ENCODE measurements at places on chromosomes 12 and 14. TPM values are rescaled to one million over a fixed set of nuclear protein-coding genes. Genes with fewer than 3 reads are reported as not detected.

- H3K36me3 ChIP-seq: no peaks in the 10 kb centered on the region
- no peaks in the 10 kb centered on the region for H3K27me3 ChIP-seq
- no peak overlapping the region for H3K27ac ChIP-seq
- no peak overlapping the region for H3K4me3 ChIP-seq
- peak; percentile 79 for DNase-seq
Observed at GRCh38 chr14:63174760-63175191, 29.5 kb upstream of the RHOJ start.

SELPLG gene
- 0.97 TPM for total RNA-seq

FZD10 gene
- total RNA-seq: not detected

GRCh38 chr12:129332286-129332685, 479.0 kb downstream of the GLT1D1 start:
- no peaks in the 10 kb centered on the region for H3K27me3 ChIP-seq
- no peak for DNase-seq
- H3K4me3 ChIP-seq: no peak overlapping the region
- no peaks in the 10 kb centered on the region for H3K36me3 ChIP-seq
- H3K4me1 ChIP-seq: no peaks in the 10 kb centered on the region

GRCh38 chr12:123946152-123946515, 26.5 kb downstream of the CCDC92 start:
- no peak overlapping the region for H3K4me3 ChIP-seq
- H3K4me1 ChIP-seq: no peaks in the 10 kb centered on the region
- no peak for DNase-seq
- H3K36me3 ChIP-seq: no peaks in the 10 kb centered on the region

- no peaks in the 10 kb centered on the region for H3K27me3 ChIP-seq
- H3K4me1 ChIP-seq: no peaks in the 10 kb centered on the region
- DNase-seq: no peak
- H3K4me3 ChIP-seq: no peak overlapping the region
- H3K27ac ChIP-seq: no peak overlapping the region
- no peaks in the 10 kb centered on the region for H3K36me3 ChIP-seq
Observed at GRCh38 chr14:93085911-93086310, 29.8 kb downstream of the ITPK1 start.

DNA sequence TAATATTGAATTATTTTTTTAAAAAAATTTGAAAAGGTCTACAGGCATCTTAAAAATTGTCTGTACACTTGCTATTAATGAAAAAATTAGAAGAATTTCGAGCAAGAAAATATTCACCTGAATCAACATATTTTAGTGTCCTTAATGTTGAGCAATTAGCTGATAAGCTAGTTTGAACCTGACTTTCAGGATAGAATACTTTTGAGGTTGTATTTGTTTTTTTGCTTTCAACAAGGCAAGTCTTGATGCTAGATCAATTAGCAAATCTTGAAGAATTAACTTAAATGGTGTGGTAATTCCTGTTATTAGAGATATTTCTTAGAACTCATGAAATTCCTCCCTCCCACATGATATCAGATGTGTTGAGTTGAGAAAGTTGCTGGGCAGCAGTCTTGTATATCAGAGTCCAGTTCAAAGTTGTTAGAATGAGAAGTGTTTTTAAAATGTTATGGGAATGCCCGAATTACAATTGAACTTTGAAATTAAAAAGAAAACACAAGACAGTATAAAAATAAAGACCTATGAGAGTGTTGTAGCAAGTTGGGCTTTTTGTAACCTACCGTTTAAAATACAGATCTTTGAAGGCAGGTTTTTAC, 119.2 kb downstream of the TRMT5 start:
- peak overlapping the region; percentile 9 for H3K4me3 ChIP-seq
- peaks cover 6% of the 10 kb centered on the region for H3K36me3 ChIP-seq
- H3K27ac ChIP-seq: peak overlapping the region; percentile 78
- DNase-seq: no peak
- peaks cover 69% of the 10 kb centered on the region for H3K4me1 ChIP-seq

SIRT4 gene
- 0.54 TPM for total RNA-seq

DNA sequence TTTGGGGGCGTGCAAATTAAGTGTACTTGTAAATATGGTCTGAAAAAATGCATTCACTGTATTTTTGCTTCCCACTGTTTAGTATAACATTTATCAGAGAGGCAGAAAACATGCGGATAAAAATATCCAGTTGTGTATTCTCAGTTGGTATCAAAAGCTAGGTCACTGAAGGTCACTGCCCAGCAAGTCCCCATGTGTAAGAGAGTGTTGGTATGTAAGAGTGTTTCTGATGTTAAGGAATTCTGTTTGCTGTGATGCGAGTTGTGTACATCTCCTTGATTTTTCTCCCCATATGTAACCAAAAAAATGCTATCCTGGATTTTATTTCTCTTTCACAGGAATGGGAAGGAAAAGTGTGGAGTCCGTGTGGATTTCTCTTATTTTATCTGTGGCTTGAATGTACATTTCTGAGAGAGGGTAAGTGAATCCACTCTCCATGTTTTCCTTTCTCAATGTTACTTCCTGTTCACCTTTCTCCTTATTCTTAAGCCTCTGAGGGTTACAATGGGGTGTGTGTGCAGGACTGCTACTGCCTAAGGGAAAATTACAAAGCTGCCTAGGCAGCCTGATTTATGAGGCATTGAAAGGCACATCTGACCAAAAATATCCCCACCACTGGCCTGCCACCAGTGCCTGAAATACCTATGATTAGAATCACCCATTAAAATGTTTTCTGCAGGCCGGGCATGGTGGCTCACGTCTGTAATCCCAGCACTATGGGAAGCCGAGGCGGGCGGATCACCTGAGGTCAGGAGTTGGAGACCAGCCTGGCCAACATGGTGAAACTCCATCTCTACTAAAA, 97.9 kb upstream of the USP44 start:
- H3K36me3 ChIP-seq: no peaks in the 10 kb centered on the region
- DNase-seq: no peak
- H3K27me3 ChIP-seq: no peaks in the 10 kb centered on the region
- H3K27ac ChIP-seq: no peak overlapping the region
- no peaks in the 10 kb centered on the region for H3K4me1 ChIP-seq
- no peak overlapping the region for H3K4me3 ChIP-seq

- H3K4me1 ChIP-seq: peaks cover 25% of the 10 kb centered on the region
- no peaks in the 10 kb centered on the region for H3K27me3 ChIP-seq
- H3K4me3 ChIP-seq: peak within 1 kb of the TSS; percentile 77
- H3K27ac ChIP-seq: peak within 1 kb of the TSS; percentile 61
- no peaks in the 10 kb centered on the region for H3K36me3 ChIP-seq
Observed at GRCh38 chr14:87992718-87993628, at the start of gene GALC. Gene GALC (minus strand): TSS chr14:87993182. CDS start chr14:87993164, 18 bp downstream.

DNA sequence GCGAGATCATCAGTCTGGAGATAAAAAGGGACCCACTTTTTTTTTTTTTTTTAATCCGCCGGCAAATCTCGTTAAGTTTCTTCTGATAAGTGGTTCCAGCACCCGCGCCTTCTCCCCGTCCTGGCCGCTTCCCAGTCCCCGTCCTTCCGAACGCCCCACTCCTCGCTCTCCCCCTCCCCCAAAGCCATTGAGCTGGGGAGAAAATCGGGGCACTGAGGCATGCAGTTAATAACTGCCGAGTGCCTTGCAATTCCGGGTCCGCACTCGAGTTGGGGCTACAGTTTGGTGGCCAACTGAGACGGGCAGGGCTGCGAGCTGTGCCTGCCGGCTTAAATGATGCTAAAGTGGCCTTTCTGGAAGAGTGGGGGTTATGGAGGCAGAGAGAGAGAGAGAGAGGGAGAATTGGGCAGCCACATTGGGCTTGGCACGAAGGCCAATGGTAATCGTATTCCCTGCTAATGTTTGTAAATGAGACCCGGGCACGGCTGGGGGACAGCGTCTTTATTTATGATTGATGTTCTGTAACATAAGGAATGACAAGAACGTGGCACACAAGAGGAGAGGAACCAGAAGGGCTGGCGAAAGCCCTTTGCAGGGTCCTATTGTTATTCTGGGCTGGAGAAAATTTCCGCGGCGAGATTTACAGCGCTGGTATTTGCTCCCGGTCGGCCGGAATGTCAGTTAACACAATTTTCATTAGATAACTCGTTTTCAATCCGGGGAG, 115.4 kb upstream of the MYL2 start:
- H3K4me1 ChIP-seq: no peaks in the 10 kb centered on the region
- H3K27me3 ChIP-seq: no peaks in the 10 kb centered on the region
- no peaks in the 10 kb centered on the region for H3K36me3 ChIP-seq
- no peak for DNase-seq

- no peaks in the 10 kb centered on the region for H3K27me3 ChIP-seq
- DNase-seq: no peak
- H3K4me3 ChIP-seq: no peak overlapping the region
- no peaks in the 10 kb centered on the region for H3K4me1 ChIP-seq
Observed at GRCh38 chr12:97946701-97947100, 484.1 kb downstream of the RMST start.

ATL1 gene
- total RNA-seq: 0.18 TPM

DNA sequence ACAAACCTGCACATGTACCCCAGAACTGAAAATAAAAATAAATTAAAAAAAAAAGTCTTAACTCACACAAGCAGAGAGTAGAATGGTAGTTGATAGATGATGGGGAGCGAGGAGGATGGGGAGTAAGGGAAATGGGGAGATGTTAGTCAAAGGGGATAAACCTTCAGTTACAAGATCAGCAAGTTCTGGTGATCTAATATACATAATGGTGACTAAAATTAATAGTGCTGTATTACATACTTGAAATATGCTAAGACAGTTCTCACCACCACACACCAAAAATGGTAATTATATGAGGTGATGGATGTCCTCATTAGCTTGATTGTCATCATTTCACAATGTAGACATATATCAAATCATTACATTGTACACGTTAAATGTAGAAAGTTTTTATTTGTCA, 3.2 kb upstream of the C12orf42 start:
- no peaks in the 10 kb centered on the region for H3K36me3 ChIP-seq
- H3K4me3 ChIP-seq: no peak overlapping the region
- H3K4me1 ChIP-seq: no peaks in the 10 kb centered on the region
- H3K27me3 ChIP-seq: no peaks in the 10 kb centered on the region
- DNase-seq: no peak
- H3K27ac ChIP-seq: no peak overlapping the region

DNA sequence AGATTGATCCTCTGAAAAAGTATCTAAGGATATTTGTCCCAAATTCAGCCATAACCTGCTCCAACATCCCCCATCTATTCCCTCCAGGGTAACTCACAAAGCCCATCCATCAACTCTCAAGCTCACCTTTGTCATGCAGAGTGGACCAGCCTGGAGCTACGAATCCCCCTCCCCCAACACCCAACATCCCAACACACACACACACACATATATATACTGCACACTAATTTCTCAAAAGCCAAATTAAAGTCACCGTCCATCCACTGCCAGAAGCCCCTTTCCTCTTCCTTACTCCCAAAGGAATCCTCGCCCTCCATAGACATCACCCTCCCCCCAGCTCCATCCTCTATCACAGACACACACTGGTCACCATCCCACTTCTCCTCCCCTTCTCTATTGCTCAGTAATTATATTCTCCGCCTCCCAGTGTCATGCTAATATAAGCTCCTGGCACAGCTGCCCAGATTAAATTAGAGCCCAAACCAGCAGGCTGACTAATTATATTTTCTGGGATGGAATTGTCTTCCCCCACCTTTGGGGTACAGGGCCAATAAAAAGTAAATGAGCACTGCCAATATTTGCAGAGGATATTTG, 13.5 kb upstream of the TESPA1 start:
- no peak for DNase-seq
- no peak overlapping the region for H3K27ac ChIP-seq
- no peaks in the 10 kb centered on the region for H3K27me3 ChIP-seq
- no peak overlapping the region for H3K4me3 ChIP-seq

DNA sequence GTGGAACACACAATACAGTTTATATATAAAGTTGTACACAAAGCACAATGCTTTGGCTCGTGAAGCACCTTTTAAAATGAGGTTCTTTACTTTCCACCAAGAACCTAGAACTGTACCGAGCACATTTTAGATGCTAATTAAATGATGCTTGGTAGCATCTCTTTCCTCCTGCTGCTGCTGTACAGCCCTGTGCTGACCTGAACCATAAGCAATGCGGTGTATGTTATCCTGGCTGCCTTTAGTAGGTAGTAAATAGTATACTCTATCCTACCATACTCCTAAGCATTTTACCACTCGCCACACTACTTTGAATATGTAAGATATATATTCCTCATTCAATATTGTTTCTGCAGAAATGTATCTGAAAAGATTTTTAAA, 2.9 kb upstream of the RNASE8 start:
- no peak overlapping the region for H3K4me3 ChIP-seq
- H3K27me3 ChIP-seq: no peaks in the 10 kb centered on the region
- no peak overlapping the region for H3K27ac ChIP-seq

DNA sequence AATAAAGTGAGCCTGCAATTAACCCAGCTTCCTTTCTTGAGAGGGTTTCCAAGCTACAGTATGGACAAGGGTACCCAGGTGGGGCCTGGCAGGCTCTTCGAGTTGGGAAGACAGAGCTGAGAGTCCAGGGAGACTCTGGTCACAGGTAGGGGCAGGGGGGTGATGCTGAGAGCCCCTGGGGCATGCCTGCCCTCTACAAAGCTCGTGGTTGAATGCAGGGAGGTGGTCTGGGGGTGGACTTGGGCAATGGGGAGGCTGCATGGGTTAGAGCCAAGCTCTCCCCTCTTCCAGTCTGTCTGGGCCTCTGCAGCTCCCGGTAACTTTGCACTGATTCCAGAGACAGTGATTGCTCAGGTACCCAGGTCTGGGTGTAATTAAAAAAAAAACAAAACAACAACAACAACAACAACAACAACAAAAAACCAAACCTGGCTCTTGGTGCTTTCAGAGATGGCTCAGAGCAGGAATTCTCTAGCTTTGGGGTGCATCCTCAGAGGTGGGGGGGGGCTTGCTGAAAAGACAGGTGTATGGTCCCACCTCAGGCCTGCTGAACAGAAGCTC, 30.8 kb upstream of the PPP2R5C start:
- H3K4me1 ChIP-seq: peaks cover 7% of the 10 kb centered on the region
- no peaks in the 10 kb centered on the region for H3K27me3 ChIP-seq
- no peak for DNase-seq
- no peak overlapping the region for H3K27ac ChIP-seq

- H3K27ac ChIP-seq: no peak overlapping the region
- no peaks in the 10 kb centered on the region for H3K27me3 ChIP-seq
- no peaks in the 10 kb centered on the region for H3K36me3 ChIP-seq
- DNase-seq: no peak
- H3K4me3 ChIP-seq: no peak overlapping the region
Observed at GRCh38 chr12:78007173-78007572, 176.5 kb downstream of the NAV3 start.

RDH12 gene
- not detected for total RNA-seq

GRCh38 chr14:58947814-58948445, 240.5 kb upstream of the DAAM1 start:
- H3K36me3 ChIP-seq: no peaks in the 10 kb centered on the region
- H3K27ac ChIP-seq: no peak overlapping the region
- no peaks in the 10 kb centered on the region for H3K27me3 ChIP-seq
- peak; percentile 60 for DNase-seq
- H3K4me1 ChIP-seq: no peaks in the 10 kb centered on the region
- no peak overlapping the region for H3K4me3 ChIP-seq

- no peaks in the 10 kb centered on the region for H3K27me3 ChIP-seq
- no peak overlapping the region for H3K4me3 ChIP-seq
- no peak for DNase-seq
- H3K4me1 ChIP-seq: peaks cover 17% of the 10 kb centered on the region
- no peak overlapping the region for H3K27ac ChIP-seq
Observed at GRCh38 chr12:47085815-47086252, 6.1 kb upstream of the AMIGO2 start.

GRCh38 chr12:62760779-62761178, 174.2 kb downstream of the PPM1H start:
- H3K4me3 ChIP-seq: no peak overlapping the region
- no peaks in the 10 kb centered on the region for H3K27me3 ChIP-seq
- H3K27ac ChIP-seq: no peak overlapping the region
- H3K4me1 ChIP-seq: no peaks in the 10 kb centered on the region
- no peak for DNase-seq

- no peaks in the 10 kb centered on the region for H3K36me3 ChIP-seq
- no peak overlapping the region for H3K27ac ChIP-seq
Observed at GRCh38 chr12:39605501-39605900, 14.1 kb downstream of the ABCD2 start.

CCDC38 gene
- not detected for total RNA-seq

Measured in Karpas-422 (cell line).